ENCODE measurements at places on chromosomes 11 and 22.

- no peak for DNase-seq
Measured at GRCh38 chr11:71204748-71205664, 47.4 kb downstream of the SHANK2 start.

- DNase-seq, result no peak
Measured at GRCh38 chr11:134655189-134655989, 243.3 kb upstream of the B3GAT1 start.

GRCh38 chr11:65055538-65055937 is 2.8 kb downstream of the NAALADL1 start:
- no peak for DNase-seq

DNA sequence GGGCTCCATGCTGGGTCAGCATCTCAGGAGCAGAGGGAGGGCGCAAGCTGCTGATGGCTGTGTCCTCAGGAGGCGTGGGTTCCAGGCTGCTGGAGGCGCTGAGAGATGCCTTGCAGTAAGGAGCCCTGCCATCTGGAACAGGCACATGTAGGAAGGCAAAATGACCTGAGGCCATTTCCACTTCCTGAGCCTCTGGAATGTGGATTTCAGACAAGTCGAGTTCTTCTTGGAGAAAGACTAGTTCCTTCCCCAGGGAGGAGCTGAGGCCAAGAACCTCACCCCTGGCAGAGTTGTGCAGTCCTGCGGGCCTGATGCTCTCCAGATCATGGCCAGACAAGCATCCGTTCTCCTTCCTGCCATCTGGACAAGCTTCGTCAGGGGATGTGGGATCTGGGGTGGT is 19.3 kb downstream of the HPS4 start:
- no peak for DNase-seq

DNA sequence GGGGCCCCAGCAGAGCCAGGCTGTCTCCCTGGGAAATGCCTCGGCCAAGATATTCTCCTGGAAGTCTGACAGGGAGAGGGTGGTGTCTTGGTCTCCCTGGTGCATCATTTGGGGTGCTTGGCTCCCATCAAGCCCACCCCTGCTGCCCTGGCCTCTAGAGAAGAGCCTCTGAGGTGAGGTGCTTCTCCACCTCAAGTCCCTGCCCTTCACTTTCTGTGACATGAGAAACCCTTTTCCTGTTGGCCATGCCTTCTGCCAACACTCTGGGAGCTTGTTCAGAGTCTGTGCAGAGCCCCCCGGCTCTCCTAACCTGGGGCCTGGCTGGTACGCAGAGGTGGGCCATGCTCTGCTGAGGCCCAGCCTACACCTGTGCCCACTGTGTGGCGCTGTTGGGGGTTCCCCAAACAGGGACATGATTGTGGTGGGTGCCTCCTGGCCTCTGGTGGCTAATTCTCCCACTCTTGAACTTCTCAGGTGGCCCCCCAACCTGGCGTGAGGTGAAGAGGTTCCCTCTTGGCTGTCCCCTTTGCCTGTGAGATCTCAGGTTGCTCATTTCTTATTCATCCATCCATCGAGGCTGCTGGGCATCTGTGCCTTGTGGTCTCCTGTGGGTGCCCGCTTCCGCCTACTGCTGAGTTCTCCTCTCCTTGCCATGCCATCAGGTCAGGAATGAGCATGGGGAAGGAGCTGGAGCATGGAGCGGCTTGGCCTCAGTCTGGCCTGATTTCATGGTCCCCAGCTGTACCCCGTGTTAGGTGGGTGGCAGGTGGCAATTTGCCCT is 19.2 kb upstream of the DGCR8 start:
- no peak for DNase-seq

GRCh38 chr11:84144531-84144930 is 858.4 kb upstream of the CCDC90B start:
- no peak for DNase-seq

DNA sequence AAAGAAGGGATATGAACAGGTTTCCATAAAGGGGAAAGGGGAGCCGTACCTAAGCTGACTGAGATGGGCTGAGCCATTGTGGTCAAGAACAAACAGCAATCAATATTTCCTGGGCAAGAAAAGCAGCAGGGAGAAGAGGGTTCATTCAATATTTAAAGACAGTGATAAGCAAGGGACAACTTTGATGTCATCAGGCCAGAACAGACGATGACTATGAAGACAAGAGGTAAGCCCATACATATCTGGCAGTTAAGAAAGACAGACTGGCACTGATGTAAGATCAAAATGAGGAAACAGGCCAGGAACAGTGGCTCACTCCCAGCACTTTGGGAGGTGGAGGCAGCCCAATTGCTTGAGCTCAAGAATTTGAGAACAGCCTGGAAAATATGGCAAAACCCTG is 2.4 kb downstream of the OR5A2 start:
- DNase-seq, result no peak

GRCh38 chr22:50665738-50666137 is 6.9 kb upstream of the SHANK3 start:
- no peak for DNase-seq

DNA sequence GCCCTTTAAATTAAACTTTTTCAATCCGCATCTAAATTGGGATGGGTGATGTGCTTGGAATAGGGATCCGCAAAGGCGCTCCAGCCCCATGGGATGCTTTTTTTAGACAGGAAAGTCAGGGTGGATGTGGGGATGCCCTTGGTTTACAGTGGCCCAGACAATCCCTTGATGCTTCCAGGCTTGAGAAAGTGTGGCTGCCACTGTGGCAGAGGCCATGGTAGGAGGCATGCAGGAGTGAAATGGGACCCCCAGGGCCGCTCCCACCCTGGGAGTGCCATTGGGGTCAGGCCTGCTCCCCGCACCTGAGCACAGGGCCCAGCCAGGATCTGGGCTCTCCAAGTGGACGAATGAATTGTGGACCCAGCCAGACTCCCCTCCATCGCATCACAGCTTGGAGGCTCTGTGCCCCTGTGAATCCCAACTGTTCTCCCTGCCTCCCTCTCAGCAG is 75.8 kb downstream of the COMMD9 start:
- no peak for DNase-seq

DNA sequence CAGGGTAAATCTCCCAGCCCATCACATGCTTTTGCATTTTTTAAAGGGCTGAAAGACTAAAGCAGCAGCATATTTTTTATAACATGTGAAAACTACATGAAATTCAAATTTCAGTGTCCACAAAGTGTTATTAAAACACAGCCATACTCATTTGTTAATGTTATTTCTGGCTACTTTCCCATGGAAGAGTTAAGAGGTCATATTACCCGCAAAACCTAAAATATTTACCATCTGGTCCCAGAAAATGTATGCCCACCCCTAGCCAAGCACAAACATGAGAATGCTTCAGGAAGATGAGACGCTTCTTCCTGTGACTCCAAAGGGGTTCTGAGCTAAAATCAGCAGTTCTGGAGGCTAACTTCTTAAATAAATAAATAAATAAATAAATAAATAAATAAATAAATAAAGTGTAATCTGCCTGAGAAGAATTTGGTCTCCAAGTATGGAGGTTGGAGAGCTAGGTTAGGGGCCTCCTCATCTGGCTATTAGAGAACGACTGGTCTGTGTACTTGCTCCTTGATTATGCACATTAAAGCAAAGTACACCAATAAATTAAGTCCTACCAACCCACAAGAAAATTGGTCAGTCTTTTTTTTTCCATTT is 9.7 kb downstream of the IMMP1L start:
- DNase-seq, result no peak

GRCh38 chr22:22949953-22950352 is 62.3 kb downstream of the IGLL5 start:
- no peak for DNase-seq

GRCh38 chr11:17641792-17642350 is 77.5 kb upstream of the MYOD1 start:
- no peak for DNase-seq

GRCh38 chr22:17137861-17138425 is 16.8 kb upstream of the TMEM121B start:
- DNase-seq, result no peak

DNA sequence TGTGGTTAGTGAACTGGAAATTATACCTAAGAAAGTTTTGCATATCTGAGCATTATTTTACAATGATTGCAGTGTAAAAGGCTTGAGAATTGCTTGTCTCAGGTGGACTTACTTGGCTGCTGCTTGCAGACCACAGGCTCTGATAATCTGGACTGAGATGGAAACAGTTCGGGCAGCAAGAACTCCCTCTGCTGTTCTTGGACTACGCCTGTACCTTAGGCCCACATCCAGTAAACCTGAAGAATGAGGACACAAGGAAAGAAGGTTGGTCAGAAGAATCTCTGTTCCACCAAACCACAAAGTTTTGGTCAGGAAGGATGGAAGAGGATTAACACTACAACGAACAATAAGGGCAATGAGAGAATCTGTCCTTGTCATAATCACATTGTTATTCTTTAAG is 80.1 kb downstream of the C2CD3 start:
- DNase-seq, result no peak

DNA sequence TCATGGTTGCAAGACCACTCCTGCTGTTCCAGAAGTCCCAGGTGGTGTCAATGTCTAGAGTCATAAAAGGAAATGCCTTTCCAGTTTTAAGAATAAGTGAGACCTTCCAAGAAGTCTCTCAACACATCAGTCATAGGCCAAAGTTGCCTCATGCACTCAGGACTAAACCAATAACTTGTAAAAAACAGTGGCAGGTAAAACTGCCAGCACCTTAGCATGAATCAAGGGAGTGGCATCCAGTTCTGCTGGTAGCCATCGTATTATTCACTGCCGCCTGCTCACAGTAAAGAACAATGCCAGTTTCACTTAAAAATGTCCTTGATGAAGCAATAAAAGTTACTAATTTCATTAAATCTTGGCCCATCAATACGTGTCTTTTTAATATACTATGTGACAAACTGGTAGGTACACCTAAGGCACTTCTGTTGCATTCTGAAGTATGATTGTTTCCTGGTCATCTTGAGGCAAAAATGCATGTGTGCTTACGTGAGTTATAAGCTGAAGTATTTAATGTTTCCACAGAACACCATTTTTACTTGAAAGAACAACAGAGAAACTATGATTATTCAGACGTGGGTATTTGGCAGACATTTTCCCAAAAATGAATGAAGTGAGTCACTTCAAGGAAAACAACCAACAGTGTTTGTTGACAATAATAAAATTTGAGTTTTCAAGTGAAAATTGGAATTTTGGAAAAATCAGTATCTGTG is 125.2 kb upstream of the SNX19 start:
- DNase-seq, result no peak

GRCh38 chr22:19622061-19622441 is 92.3 kb upstream of the SEPTIN5 start:
- DNase-seq, result no peak

GRCh38 chr11:112115386-112115785 is 28.7 kb downstream of the SDHD start:
- DNase-seq, result no peak

- DNase-seq, result no peak
Measured at GRCh38 chr11:128324531-128325141, 262.7 kb downstream of the ETS1 start.

DNA sequence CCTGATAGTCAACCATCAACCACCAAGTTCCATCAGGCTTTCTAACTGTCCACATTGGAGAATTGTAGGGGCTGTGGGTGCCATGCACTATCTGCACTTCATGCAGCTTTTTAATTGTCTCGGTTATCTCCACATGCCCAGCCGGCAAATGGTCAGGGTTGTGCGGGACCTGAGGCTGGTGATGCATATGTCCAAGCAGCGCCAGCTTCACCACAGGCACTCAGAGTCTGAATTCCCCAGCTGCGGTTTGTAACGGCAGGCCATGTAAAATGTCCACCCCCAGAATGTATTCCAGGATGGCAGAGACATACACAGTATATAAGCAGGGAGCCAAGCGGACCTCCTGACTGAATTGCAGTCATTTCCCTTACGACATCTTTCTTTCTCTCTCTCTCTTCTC is 435.6 kb downstream of the DYNC2H1 start:
- DNase-seq, result no peak

GRCh38 chr11:3340025-3340424 is 38.9 kb downstream of the ZNF195 start:
- DNase-seq, result no peak

DNA sequence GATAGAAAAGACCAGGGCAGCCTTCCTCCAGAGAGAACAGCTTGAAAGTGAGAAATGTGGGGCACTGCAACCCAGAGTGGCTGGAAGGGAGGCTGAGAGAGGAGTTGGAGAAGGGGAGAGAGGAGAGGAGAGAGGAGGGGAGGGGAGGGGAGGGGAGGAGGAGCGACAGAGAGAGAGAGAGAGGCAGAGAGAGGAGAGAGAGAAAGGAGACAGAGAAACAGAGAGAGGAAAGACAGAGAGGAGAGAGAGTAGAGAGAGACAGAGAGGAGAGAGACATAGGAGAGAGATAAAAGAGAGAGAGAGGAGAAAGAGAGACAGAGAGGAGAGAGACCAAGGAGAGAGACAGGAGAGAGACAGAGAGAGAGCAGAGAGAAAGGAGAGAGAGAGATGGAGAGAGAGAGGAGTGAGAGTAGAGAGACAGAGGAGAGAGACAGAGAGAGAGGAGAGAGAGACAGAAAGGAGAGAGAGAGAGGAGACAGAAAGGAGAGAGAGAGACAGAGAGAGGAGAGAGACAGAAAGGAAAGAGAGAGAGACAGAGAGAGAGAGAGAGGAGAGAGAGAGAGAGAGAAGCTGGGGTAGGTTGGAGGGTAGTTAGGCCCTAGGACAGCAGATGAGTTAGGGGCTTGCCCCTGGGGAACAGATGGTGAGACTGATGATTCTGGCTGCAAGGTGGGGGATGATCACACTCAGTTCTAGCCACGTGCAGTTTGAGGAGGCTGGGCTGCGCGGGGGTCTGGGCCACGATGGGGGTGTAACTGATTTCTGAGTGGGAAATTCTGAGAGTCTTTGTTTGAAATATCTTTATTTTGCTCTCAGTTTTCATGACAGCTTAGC is 8.5 kb upstream of the SCYL1 start:
- no peak for DNase-seq

- DNase-seq, result no peak
Measured at GRCh38 chr22:21755851-21756284, 20.3 kb upstream of the YPEL1 start.

DNA sequence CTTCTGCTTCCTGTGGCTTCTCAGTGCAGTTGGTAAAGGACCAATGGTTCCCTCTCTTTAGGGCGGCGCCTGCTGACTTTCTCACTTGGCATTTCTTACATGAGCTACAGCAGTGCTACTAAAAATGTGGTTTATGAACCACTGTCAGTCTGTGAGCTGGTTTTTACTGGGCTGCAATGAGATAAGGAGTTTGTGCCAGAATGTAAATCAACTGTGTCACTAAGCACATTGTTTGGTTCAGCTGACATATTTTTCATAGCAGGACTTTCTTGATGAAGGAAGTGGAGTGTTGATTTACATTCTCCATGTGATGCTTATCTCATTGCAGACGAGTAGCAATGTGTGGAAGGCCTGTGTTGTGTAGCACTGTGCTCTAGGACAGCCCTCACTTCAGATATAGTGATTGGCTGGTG is 463.3 kb downstream of the SOX6 start:
- DNase-seq, result peak; percentile 66

- no peak for DNase-seq
Measured at GRCh38 chr11:17581732-17582053, 34.6 kb downstream of the OTOG start.

GRCh38 chr11:117822074-117823033 is 2.2 kb downstream of the FXYD2 start:
- peak; percentile 38 for DNase-seq

GRCh38 chr22:39278040-39278439 is 33.3 kb upstream of the PDGFB start:
- no peak for DNase-seq
